Skeletal muscle cell (primary cell): ENCODE measurements at places on chromosomes 16 and 17.

DNA sequence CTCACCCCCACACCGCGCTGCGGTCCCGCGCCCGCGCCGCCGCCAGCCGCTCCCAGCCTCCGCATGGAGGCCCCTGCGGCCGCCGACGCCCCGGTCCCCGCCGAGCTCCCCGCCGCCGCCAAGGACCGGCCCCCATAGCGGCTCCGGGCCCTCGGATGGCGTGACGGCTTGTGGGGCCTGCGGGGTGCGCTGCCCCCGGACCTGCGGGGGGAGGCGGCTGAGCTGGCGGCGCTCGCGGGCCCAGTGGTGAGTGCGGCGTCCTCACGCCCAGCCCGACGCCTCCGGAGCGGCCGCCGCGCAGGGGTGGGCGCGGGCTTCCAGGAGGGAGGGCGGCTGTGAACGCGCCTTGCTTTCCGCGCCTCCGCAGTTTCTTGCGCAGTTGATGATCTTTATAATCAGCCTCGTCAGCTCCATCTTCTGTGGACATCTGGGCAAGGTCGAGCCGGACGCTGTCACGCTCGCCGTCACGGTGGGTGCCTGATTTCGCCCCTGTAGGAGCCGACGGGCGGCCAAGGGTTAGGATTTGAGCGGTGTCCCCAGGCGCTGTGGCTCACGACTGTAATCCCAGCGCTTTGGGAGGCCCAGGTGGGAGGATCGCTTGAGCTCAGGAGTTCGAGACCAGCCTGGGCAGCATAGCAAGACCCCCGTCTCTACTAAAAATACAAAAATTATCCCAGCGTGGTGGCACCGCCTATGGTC is 46.4 kb downstream of the SLC47A1 start:
- no peak for DNase-seq

- DNase-seq = peak; percentile 79
These were observed 3.3 kb downstream of the MARCHF10 start for GRCh38 chr17:62804822-62805221.

GRCh38 chr16:74999219-74999608 is 390 bp downstream of the ZNRF1 start:
- DNase-seq = no peak

DNA sequence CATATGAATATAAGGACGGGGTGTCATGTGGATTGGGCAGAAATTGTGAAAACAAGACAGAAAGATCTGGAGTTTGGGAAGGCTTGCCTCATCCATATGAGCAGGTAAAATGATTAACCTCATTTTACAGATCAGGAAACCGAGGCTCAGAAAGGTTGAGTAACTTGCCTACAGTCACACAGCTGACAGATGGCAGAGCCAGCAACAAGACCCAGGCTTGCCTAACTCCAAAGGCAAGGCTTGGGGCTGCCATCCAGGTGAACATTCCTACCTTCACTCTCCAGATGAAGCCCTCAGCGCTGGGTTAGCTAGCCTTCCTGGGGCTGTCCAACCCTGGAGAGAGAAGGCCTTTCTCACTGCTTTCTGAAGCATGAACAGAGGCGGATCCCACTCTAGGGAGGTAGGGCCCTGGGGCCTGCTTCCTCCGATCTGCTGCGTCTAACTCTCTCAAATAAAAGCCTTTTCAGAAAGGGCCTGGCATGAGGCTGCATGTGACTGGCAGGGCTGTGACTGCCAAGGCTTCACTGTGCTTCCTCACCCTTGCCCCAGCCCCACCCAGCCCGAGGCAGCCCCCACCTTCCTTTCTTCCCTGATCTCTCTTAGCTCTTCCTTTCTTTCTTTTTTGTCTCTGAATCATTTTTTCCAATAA is 107.8 kb downstream of the GNAO1 start:
- DNase-seq = no peak

DNA sequence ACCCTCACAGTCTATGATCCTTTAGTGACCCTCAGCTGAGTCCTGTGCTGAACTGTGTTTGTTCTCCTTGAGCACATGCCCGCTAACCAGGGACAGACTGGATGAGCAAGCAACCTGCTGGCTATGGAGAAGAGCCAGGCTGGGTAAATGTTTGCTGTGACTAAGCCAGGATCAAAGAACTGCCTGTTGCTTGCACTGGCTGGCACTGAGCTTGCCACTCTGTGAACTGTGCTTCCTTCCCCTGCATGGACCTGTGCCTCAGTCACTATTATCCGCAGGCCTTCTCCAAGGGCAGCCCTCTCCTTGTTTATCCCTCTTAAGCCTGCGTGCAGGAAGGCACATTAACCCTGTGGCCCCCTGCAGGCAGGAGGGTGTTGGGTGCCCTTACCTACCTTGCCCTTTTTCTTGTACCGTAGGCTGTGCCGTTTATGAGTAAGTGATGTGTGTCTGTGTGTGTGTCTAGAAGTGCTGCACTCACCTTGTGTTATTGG is 7.4 kb downstream of the PNPO start:
- DNase-seq = no peak

DNA sequence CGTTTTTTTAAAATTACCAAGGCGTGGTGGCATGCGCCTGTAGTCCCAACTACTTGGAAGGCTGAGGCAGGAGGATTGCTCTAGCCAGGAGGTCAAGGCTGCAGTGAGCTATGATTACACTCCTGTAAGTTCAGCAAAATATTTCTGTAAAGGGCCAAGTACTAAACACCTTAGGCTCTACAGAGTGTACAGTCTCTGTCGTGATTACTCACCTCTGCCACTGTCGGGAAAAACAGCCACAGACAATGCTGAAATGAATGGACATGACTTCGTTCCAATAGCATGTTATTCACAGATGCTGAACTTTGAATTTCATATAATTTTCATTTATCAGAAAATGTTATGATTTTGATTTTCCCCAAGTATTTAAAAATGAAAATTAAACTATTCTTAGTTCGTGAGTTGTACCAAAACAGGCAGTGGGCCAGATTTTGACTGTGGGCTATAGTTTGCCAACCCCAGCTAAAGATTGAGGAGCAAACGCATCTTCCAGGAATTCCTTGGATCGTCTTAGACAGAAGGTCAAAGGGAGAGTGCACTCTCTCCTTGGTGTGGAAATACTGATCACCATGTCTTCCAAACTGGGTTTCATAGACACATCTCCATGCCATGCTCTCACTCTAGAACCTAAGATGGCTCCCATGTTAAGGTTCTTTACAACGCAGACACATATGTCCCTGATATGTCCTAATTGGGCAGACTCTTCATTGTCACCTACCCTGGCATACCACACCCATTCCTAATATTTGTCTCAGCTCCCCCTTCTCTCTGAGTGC is 89.5 kb downstream of the MARF1 start:
- no peak for DNase-seq

DNA sequence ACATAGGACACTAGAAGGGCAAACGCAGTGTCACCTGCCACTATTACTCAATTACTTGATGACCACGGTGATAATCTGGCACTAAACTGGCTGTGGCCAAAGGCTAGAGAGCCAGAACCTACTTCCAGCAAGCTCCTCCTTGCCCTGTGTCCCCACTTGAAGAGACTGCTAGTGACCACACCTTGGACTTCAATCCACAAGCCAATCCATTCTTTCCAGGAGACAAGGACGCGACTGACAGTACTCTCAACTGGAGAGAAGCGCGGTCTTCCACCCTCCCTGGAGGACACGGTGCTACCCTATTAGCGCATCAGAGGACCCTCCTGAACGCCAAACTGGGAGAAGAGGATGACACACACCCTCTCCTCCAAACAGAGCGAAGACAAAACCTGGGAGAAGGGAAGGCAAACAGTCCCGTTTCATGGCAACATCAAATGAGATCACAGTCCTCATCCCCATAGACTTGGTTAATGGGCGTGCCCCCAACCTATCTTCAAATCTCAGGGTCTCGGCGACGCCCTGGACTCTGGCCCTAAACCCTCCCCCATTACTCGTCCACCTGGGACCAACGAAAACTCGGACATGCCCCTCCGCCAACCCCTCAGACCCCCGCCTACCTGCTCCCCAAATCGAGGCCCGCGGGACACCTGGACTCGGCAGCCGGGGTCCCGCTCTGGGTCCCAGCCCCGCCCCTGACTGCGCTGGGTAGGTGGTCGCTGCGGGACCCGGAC is 508 bp downstream of the FLCN start:
- DNase-seq = no peak

GRCh38 chr16:65336160-65336559 is 214.3 kb upstream of the CDH11 start:
- DNase-seq = peak; percentile 29

DNA sequence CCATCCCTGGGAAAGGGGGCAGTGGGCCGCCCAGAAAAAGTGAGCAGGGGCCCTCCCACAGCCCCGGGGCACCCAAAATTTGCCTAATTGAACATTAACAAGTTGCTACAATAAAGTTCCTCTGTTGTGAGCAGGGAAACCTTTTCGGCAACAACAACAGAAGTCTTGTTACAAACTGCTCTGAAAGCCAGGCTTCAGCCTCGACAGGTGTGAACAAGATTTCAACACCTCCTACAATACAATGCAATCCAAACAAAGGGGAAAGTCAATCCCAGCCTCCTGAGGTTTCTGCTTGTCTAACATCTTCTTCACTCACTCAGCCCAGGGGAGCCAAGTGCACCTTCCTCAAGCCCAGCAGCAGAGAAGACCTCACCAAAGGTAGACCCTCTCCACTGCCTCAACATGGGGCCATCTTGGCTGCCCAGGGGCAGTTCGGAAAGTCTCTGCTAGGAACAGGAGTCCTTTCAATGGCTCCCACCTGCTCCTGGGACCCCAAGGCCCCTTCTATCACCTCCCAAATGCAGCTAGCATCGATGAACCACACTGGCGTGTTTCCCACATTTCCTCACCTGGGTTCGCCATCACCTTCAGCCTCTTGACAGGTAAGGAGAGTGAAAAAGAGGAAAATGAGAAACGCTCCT is 19.1 kb downstream of the ZFHX3 start:
- no peak for DNase-seq

- DNase-seq = no peak
These were observed 20.8 kb downstream of the DCUN1D3 start for GRCh38 chr16:20879175-20880040.

GRCh38 chr16:56683424-56684172 is 1.3 kb downstream of the MT1X start:
- DNase-seq = no peak

DNA sequence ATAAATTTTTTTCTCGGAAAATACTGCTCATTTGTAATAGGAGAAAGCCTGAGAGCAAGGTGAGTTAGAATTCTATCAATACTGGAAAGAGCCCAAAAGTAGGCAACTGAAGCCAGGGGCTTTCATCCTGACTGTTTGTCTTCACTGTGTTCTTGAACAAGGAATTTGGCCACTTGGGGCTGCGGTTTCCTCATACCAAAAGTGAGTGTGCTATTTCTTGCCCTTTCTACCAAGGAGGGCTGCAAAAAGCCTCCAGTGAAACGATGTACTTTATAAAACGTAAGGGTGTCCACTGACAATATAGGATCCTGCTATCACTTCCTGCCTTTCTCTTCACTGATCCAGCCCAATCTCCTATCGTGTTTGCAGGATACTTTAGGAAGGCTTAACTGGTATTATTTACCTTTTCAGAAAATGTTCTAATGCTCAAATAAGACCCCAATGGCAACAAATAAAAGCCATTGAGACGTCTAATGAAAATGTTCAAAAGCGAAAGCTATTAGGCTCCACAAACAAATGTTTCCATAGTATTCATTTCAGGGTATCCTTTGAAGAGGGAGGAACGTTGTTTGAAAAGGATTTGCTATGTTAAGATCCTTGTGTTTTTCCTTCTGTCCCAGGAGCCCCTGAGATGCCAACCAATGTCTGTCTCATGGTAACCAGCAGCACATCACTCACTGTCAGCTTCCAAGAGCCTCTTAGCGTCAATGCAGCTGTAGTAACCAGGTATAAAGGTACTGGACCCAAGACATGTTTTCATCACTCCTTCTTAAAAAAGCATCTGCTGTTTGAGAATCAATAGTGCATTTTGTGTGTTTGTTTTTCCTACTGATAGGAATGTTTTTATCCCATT is 219.3 kb upstream of the NOG start:
- DNase-seq = no peak

DNA sequence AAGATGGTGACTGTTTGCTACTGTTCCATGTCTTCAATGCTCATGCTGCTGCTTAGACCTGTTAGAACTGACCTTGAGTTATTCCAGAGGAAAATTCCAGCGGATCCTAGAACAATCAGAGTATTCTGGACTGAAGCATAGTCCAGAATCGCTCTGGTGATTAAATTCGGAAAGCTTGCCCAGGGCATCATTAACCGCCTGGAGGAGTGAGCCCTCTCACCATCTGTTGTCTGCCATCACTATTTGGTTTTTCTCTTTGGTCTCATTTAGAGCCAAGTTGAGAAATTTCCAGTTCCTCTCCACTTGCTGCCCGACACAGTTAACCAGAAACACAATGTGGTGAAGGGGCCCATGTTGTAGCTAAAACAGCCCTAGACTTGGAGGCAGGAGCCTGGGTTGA is 104.1 kb downstream of the BMERB1 start:
- DNase-seq = no peak

GRCh38 chr17:68539548-68540467 is 27.6 kb downstream of the PRKAR1A start:
- peak; percentile 9 for DNase-seq

DNA sequence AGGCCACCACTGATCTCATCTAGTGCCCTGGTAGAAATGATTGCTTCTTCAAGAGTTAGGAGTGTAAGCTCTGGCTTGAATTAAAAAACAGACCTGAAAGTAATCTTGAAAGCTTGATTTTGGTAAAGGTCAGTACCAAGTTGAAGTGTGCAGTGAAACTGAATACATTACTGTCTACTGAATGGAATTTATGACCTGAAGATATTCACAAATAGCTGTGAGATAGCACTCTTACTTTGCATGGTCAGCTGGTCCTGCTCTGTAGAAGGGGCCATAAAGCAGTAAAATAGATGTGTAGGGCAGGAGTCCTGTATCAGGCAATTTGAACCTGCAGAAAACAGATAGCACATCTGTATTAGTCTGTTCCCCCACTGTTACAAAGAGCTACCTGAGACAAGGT is 78.6 kb downstream of the MYH13 start:
- no peak for DNase-seq

DNA sequence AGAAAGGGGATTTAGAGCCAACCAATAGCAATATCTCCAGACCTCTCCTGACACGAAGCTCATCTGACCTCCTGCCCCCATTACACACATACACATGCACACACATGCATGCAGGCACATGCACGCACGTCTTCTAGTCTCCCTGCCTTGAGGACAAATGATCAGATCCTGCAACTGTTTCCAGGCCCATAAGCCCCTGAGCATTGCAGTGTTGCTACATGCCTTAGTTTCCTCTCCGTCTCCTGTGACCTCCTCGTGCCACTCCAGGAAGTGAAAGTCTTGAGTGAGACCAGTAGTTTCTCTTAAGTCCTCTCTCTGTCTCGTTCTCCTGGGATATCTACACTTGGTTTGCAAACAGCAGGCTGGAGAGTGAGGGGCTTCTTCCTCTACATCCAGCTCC is 8.2 kb downstream of the CIITA start:
- DNase-seq = no peak

- DNase-seq = peak; percentile 32
These were observed 653 bp downstream of the SRRM2 start for GRCh38 chr16:2752850-2753732.

- no peak for DNase-seq
These were observed 30.0 kb downstream of the NSMCE1 start for GRCh38 chr16:27238591-27238990.

DNA sequence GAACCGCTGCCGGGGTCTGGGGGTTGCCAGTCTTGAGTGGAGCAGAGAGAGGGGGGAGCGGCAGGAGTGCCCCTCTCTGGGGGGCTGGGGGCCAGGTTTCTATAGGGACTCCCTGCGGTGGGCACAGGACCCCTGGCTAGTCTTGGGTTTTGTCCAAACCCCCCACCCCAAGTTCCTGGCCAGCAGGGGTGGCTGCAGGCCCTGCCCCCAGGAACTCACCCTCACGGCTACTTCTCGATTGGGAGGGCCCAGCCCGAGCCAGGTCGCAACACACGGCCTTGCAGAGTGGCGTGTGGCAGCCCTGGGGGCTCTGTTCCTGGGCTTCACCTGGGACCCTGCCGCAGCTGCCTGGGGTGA is 601 bp downstream of the CDH15 start:
- no peak for DNase-seq
